ENCODE measurements at places on chromosomes 2 and 18.

DNA sequence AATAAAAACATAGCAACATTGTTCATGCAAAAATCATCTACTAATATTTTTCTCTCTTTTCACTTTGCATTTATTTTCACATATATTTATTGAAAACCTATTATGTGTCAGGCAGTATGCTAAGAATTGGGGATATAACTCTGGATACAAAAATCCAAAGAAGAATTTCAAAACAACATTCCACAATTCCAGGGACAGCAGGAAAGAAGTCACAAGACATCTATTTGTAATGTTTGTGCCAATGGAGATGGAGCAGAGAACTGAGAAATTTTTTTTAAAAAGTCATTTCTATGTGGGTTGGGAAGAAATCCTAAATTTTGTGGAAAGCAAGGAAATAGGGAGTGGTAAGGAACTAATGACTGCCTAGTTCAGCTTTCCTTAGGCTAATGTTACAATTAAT, 128.6 kb upstream of the TLK1 start:
- no peak for DNase-seq

DNA sequence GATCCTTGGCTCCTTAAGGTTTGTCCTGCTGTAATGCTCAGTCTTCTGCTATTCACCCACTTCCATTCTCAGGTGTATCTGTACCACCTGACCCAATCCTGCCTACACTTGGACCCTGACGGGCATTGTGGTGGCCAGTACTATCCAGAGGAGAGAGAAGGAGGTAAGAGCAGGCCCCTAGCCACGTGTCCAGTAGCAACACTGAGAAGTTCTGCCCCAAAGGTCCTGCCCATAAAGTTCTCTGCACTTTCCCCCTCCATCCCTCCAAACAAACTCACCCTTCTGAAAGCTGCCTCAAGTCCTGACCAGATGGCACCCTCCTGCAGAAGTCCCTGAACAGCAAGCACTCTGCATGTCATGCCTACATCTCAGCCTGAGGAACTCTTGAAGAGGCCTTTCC, 18.3 kb downstream of the TTC32 start:
- no peak for DNase-seq

DNA sequence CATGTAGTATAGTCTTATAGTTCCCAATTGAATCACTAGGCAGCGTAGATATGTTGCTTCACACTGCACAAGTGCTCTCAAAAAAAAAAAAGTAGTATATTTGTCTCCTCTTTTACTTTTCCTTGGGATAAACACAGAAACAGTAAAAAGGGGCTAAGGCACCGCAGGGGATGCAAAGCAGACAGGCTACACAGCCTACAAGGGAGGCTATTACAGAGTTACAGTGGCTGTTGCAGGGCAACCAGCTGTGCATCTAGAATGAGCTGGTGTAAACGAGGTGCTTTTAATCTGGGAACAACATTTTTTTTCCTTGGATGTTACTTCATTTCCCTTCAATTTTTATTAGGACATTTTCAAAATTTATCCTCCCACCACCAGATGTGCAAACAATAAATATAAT, 1934.7 kb upstream of the CELF4 start:
- no peak for DNase-seq

DNA sequence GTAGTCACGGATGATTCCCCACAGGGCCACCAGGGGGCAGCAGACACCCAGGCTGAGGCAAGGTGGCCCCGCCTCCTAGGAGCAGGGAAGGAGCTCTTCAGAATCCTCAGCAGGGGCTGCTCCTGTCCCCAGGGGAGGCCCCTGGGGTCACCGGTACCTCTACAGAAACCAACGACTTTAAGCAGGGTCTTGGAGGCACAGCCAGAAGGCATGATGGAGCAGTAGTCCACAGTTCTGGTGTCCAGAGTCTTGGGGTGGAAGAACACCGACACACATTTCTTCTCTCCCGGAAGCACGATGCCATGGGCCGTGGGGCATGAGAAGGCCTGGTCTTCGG, 11.5 kb downstream of the CFAP65 start:
- peak; percentile 79 for DNase-seq

- DNase-seq, result no peak
Observed at GRCh38 chr2:230863442-230864121, 1.2 kb upstream of the ITM2C start.

DNA sequence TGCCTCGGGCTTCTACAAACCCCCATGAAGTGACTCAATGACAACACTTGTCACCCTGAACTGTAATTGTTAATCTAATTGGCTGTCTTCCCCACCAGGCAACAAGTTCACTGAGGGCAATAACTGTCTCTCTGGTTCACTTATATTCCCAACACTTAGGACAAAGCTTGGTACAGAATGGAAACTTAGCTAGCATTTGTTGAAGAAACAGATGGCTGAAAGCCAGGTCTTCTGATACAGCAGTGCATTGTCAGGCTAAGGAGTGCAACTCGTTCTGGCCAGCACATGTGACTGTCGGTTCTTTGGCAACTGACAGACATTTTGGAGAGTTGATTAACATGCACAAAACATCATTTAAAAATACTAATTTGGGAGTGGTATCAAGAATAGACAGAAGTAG, 14.6 kb upstream of the DNAJC27 start:
- DNase-seq, result peak; percentile 57

- DNase-seq, result no peak
Observed at GRCh38 chr2:230693411-230693810, 19.2 kb upstream of the CAB39 start.

GRCh38 chr18:75201282-75202270, 7.4 kb downstream of the PTGR3 start:
- no peak for DNase-seq

DNA sequence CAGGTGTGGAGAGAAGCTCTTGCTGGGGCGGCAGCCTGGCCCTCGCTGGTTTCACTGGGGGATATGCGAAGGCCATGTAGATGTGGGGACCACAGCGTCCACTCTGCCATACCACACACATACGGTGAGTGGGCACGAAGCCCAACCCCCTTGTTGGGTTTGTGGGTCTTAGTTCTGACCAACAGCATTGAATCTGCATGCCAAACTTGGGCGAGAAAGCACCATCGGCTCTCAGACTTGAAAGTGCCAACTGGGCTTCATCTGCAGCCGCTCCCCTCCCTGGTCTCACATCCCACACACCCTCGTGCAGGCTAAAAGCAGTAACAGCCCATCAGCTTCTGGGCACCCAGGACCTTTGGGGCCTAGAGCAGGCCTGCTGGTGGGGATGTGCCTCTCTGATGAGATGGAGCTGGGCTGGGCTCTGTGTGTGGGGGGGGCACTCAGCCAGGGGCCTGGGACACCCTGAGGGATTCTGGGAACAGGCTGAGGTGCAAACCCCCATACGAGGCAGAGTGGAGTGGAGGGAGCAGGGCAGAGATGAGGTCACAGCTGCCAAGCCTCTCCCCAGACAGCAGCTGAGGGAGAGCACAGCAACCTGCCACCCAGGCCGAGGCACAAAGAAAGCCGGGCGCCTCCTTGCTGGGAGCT, 264.4 kb downstream of the TWIST2 start:
- no peak for DNase-seq

- no peak for DNase-seq
Observed at GRCh38 chr2:105748566-105748965, 3.9 kb downstream of the NCK2 start.

GRCh38 chr2:197264332-197264731, 46.2 kb downstream of the ANKRD44 start:
- no peak for DNase-seq

DNA sequence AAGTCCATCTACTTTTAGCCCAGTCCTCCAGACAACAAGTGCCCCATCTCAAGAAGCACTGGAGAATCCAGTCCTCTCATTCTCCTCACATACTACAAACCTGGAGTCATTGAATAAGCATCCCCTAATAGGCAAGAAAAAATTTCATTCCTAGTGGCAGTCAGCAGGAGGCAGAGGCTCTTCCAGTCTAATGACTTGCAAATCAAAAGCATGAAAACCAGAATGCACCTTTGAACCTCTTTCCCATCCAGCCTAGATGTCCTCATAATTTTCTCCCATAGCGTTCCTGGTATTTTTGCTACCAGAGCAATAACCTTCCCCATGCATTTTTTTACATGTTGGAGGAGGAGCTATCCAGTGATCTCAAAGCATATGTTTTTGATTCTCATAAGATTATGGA, 252.6 kb downstream of the TTC32 start:
- no peak for DNase-seq

GRCh38 chr2:239598732-239599090, 197.9 kb upstream of the HDAC4 start:
- DNase-seq, result no peak

DNA sequence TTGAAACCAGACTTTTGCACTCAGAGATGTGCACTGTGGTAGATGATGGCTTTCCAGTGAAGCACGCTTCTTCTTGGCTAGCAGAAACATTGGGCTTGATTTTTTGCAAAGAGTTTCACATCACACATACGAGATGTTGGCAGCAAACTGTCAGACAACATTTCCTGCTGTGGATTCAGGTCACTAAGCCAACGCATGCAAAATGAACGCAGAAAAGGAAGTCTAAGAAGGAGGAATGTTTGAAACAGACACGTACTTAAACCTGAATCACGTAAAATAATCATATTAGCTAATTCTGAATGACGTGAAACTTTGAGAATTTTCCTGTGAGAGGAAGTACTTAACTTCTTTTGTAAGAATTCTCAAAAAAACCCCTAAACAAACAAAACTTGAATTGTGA, 88.1 kb downstream of the EPB41L3 start:
- DNase-seq, result no peak

GRCh38 chr18:13640266-13640860, 86.0 kb downstream of the FAM210A start:
- no peak for DNase-seq

DNA sequence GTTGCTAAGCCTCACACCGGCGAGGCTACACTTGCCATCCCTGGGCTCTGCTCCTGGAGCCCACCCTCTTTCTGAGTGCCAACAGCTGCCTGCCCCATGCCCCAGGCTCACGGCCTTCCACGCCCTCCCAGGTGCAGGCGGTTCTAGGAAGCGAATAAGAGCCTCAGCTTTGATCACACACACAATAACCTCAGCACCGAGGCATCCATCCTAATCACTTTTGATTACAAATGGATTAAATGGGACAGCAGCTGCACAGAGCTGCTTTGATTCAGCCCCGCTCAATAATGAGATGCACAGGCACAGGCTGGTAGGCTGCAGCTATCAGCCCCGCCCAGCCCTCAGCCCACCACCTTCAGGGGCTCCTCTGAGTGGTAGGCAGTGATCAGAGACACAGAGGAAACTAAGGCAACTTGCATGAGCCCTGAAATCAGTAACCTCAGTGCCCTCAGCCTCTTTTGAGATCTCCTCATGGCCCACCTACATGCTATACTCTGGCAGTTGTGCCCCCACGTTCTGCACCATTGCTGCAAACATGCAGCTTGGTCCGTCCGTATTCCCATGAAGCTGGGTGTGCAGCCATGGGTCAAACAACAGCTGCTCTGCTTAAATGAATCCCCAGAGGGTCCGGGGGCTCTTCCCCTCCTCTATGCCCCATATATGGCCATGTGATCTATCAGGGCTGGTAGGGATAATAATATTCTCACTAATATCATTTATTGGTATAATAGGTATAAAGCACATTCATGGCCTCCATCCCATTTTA, 171.4 kb downstream of the SETBP1 start:
- no peak for DNase-seq

- DNase-seq, result peak; percentile 47
Observed at GRCh38 chr2:97995026-97995733, 568 bp downstream of the TMEM131 start.

GRCh38 chr2:51969347-51969746, 937.4 kb upstream of the NRXN1 start:
- no peak for DNase-seq

DNA sequence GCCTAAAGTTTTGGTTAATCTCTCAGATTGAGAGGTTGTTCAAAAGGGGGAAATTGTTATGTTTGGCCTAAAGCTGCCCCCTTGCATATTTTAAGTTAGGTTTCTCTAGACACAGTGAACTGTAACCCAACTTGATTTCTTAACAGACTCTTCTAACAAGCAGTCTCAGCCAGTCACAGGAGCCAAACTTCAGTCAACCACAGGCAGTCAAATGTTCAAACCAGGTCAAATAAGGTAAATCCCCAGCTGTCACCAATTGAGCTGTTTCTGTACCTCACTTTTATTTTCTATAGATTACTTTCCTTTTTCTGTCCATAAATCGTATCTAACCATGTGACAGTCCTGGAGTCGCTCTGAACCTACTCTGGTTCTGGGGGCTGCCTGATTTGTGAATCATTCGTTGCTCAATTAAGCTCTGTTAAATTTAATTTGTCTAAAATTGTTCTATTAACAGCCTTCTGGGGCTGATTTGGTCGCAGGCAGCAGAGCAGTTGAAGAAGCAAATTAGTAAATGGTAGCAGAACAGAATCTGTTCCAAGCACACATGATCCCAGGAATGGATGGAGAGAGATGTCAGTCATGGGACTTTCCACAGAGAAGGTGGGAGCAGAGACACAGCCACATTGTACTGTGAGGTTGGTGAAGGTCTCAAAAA, 16.4 kb upstream of the NFU1 start:
- DNase-seq, result no peak

GRCh38 chr2:41955316-41956043, 92.3 kb upstream of the PKDCC start:
- no peak for DNase-seq

DNA sequence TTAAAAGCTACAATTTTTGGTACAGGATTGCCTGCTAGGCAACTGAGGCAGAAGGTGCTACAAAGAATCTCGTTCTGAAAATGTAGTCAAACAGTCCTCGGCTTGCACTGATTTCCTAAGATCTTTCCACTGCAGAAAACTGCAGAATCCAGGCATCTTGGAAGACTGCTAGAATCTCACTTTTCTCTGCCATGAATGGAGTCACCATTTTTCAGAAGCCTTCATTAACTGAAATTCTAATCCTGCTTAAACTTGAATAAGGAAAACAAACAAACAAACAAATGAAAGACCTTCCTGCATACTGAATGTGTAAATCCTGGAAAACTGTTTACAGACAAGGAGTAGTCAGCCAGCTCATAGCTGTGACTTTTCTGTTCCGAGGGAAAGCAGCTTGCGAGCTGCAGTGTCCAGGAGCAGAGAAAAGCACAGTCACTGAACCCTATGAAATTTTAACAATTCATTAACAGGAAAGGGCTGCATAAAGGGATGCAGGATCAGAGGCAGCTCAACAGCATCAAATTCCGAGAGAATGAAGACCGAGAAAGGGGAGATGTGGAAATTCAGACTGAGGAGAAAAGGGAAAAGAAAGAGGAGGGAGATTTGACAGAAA, 210.5 kb upstream of the PIK3C3 start:
- no peak for DNase-seq

DNA sequence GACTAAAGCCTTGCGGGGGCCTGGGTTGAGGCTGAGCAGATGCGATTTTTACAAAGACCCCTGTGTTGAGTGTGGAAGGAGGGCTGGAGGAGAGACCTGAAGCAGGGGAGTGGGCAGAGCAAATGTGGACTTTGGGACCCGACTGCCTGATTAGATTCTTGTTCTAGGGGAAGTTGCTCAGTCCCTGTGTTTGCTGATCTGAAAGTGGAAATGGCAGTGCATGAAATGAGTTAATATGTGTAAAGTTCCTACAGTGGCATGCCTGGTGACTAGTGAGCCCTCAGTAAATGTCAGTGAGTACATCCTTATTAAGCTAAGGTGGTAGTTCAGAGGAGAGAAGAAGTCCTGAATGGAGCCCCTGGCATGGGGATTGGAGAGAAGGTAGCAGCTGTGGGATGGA, 52.3 kb downstream of the ARMC9 start:
- DNase-seq, result no peak
